NK-92 treated with Interleukin-12 subunit alpha and Interleukin-12 subunit beta, amount 100 ng/mL, for 24 hours (cell line): ENCODE measurements at places on chromosomes 2 and 18.

GRCh38 chr2:235220331-235220730 lies 268.5 kb downstream of the SH3BP4 start:
- no peak for DNase-seq

- no peak for DNase-seq
Measured at GRCh38 chr2:169540146-169540545, 30.6 kb downstream of the KLHL41 start.

GRCh38 chr18:30999887-31000628 lies 42.5 kb downstream of the DSC3 start:
- no peak for DNase-seq

- DNase-seq: no peak
Measured at GRCh38 chr2:63865159-63865799, 23.6 kb downstream of the UGP2 start.

DNA sequence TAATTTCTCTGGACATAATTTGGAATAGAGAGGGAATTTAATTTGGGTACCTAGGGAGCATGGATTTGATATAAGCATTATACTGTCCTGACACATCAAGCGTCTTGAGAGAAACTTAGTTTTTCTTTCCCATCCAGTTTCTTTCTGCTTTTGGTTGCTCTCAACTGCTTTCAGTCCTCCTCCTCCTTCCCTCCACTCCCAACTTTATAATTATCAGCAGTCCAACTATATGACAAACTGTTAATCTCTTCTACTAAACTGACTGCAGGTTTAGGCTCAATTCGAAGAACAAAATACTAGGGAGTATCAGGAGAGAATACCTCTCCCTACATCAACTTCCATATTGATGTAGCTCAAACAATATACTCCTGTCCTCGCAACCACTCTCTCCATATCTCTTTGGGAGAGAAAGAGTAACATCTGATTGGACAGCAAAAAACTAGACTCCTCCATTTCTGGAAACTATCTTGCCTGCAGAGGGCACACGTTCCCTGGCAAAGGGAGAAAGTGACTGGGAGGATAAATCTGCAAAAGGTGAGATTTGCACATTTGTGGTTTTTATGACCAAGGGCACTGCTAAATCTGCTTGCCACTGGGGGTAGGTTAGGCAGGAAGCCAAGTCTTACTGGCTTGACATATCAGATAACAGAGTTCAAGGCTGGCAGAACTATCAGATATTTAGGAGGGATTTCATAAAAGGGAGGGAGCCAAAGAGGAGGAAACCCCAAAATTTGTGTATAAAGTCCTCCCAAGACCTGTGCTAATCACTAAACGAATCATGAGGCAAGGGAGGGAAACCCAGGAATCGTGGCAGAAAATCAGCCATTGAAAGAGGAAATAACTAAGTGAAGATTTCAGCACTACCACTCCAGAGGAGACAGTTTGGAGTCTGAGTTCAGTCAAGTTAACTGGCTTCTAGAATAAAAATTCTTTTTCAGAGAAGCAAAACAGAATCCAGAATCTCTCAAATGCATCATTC lies 40.0 kb downstream of the ICA1L start:
- peak; percentile 39 for DNase-seq

GRCh38 chr18:56748698-56749268 lies 97.6 kb downstream of the WDR7 start:
- no peak for DNase-seq

- no peak for DNase-seq
Measured at GRCh38 chr2:6538607-6539006, 327.1 kb downstream of the CMPK2 start.

GRCh38 chr2:20650393-20650876 lies 463 bp downstream of the HS1BP3 start:
- no peak for DNase-seq

- DNase-seq: no peak
Measured at GRCh38 chr2:21067859-21068537, 24.1 kb upstream of the APOB start.

DNA sequence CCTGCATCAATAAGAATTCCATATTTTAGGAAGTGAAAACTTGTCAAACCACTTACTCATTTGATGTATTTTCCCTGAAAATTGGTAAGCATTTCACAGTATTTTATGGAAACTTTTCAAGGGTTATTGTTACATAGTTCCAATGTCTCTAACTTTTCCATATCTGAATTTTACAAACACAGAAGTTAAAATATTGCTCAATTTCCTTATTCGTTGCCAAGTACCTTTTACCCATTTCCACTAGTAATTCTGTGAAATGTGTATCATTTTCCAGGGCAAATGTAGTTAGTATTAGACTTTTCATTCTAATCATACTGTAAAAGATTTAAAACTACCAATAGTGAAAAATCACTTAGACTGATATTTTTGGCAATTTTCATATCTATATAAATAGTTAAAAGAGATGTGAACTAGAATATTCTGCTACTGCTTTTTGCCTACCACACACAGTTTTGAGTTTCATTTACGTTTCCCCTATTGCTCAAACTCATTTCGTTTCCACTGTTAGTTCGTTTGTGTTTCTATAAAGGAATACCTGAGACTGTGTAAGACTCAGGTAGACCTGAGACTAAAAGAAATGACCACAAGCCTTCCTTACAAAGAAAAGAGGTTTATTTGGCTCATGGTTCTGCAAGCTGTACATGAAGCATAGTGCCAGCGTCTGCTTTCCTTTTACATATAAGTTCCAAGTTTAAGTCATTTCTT lies 86.3 kb downstream of the PMS1 start:
- no peak for DNase-seq

GRCh38 chr2:162037028-162037795 lies 36.8 kb downstream of the DPP4 start:
- no peak for DNase-seq

GRCh38 chr2:194946826-194947225 lies 710.2 kb upstream of the SLC39A10 start:
- no peak for DNase-seq

- DNase-seq: no peak
Measured at GRCh38 chr2:6971502-6971901, 54.3 kb downstream of the RNF144A start.

- no peak for DNase-seq
Measured at GRCh38 chr2:158806941-158807340, 11.8 kb downstream of the DAPL1 start.

GRCh38 chr2:18411626-18412025 lies 148.8 kb downstream of the RDH14 start:
- DNase-seq: no peak

- no peak for DNase-seq
Measured at GRCh38 chr2:218540015-218540414, 28.1 kb downstream of the USP37 start.

DNA sequence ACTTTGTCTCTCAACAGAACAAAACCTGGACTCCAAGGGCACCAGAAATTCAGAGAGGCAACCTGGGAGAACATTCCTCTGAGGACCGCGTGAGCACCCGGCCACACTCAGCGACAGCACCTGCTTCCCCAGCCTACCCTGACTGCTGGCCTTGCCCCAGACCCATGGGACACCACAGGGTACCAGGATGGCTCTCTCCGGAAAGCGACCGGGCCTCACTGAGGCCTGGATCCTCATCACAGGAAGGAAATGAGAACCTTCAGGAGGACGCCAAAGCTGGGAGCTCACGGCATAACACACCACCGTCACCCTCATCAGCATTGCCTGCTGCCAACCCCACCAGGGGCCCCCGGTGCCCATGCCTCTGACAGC lies 38.9 kb downstream of the HS6ST1 start:
- DNase-seq: no peak

DNA sequence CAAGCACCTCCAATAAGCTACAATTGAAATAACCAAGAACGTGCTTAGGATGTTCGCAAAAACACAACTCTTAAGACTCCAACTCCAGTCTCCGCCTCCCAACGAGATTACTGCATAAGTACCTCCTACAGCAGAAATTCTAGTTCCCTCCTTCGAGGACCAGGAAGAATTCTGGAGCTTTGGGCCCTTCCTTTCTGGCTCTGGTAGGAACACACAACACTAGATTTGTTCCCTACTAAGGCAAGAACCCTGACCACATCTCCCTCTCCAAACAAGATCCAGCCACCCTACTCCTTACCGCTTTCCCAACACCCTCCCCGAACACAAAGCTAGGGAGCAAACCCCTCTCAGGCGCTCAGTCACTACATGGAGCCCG lies 721 bp downstream of the ADAM17 start:
- no peak for DNase-seq

GRCh38 chr2:169143998-169144397 lies 74.6 kb downstream of the DHRS9 start:
- no peak for DNase-seq

DNA sequence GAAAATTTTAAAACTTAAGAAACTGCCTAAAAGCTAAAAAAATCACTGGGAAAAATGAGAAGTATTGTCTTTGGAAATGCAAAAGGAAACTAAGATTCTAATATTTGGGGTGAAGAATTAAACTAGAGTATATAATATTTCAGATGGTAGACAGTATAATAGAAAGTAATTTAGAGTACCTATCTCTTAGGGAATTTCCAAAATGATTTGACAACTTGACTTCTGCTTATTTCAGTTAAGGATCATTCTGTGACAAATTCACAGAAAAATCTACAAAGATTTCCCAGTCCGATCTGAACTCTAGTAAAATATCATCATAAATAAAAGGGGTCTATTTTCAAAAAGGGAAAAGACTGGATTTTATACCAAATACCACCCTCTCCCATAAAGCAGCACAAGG lies 99.6 kb downstream of the ATAD2B start:
- no peak for DNase-seq

DNA sequence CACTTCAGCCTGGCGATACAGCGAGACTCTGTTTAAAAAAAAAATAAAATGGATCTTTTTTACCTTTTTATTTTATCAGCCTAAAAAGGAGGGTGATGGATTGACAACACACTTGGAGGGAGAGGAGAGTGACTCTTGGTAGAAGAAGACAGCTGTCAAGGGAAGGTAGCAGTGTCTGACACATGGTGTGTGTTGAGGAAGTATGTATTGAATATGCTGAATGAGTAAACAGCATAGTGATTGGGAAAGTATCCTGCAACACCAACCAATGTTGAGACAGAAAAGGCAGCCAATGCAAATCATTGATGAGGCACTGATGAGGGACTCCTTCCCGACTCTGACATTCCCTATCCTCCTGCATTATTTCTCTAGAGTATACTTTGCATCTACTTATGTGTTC lies 306.4 kb downstream of the LPIN1 start:
- no peak for DNase-seq

DNA sequence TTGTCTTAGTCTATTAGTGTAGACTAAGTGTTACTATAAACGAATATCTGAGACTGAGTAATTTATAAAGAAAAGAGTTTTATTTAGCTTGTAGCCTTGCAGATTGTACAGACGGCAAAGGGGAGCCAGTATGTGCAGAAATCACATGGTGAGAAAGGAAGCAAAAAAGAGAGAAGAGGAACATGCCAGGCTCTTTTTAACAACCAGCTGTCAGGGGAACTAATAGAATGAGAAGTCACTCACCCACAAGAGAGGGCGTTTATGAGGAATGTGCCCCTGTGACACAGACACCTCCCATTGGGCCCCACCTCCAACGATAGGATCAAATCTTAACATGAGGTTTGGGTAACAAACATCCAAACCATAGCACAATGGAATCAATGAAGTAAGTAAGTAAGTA lies 20.6 kb upstream of the ZNF804A start:
- DNase-seq: no peak

DNA sequence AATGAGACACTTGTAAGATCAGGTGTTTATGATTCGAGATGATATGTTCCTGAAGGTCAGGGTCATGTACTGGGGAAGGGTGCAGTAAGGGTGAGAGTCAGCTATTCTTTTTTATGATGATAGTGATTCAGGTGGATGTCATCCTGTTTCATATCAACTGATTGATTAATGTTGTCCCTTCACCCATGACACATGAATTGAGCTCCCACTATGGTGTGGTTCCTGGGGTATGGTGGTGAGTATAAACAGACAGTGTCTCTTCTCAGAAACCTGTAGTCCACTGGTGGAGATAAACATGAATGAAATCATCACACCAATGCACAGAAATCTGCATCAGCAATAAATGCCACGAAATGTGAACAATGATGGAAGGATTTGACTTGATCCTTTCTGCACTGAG lies 37.4 kb upstream of the PAX8 start:
- no peak for DNase-seq

GRCh38 chr18:777021-777420 lies 35.0 kb downstream of the YES1 start:
- no peak for DNase-seq

DNA sequence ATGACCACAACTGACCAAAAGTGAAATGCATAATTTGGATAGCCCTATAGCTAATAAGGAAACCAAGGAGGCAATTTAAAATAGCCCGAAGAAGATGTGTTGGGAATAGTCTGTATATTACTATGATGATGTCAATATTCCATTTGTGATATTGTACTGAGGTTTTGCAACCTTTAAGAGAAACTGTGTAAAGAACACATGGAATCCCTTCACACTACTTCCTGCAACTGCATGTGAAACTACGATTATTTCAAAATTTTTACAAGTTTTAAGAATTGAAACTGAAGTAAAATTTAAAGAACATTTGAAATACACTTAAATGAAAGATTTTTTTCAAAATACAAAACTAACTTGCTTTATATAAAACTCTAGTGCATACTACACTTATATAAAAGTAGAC lies 504.3 kb upstream of the ID2 start:
- DNase-seq: no peak

DNA sequence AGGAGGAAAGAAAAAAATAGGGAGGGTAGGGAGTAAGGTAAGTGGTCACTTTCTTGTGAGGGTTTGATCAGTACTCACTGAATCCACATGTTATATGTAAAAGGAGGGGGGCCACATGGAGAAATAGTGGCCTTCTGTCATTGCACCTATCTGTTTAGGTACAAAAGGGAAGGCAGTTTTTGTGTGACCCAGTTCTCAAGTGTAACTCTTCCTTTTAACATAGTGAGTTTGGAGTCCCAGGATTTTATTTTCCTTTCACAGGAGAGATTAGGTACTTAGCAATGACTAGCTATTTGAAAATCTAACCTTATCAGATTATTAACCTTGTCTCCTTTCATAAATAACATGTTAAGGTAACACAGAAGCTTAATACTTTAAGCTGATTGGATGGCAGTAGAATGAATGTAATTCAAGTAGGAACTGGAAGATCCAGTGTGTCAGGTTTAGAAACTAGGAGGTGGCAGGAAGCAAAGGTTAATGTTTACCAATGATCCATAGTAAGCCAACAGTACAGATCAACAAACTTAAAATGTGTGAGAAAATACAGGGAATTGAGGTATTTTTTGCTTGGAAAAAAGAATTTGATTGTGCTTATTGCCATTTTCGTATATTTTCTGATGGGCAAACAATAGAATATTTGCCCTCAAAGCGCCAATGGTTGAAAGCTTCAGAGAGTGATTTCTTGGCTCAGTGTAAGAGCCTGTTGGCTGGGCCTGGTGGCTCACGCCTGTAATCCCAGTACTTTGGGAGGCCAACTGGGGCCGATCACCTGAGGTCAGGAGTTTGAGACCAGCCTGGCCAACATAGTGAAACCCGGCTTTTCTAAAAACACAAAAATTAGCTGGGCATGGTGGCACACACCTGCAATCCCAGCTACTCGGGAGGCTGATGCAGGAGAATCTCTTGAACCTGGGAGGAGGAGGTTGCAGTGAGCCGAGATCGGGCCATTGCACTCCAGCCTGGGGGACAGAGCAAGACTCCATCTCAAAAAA lies 11.3 kb downstream of the HNMT start:
- no peak for DNase-seq

GRCh38 chr2:176648700-176649297 lies 379.6 kb downstream of the MTX2 start:
- DNase-seq: no peak
